ENCODE measurements at places on chromosomes 13 and 19.
A peak's percentile ranks its signal among the peaks of the same experiment; 100 is the strongest.

DNA sequence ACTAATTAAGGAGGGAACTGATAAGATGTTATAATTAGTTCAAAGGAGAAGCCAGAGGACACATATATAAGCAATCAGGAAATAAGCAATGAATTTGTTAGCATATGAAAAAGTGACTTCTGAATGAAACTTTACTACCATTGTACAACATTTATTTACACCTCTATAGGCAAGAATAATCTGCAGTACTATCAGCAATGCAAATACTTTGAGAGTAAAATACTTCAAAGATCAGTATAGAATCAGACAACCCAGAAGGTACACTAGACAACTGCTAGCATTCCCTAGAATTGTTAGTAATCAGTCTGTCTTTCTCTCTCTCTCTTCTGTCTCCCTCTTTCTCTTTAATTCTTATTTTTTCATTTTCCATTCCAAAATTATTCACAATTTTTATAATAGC, 196.8 kb upstream of the ATXN8OS start:
- DNase-seq: no peak

- DNase-seq: peak; percentile 79
Observed at GRCh38 chr19:55599842-55600661, at the start of gene ZNF524. Gene ZNF524 (plus strand): TSS chr19:55600288. CDS start chr19:55602113, 1,825 bp downstream.

DNA sequence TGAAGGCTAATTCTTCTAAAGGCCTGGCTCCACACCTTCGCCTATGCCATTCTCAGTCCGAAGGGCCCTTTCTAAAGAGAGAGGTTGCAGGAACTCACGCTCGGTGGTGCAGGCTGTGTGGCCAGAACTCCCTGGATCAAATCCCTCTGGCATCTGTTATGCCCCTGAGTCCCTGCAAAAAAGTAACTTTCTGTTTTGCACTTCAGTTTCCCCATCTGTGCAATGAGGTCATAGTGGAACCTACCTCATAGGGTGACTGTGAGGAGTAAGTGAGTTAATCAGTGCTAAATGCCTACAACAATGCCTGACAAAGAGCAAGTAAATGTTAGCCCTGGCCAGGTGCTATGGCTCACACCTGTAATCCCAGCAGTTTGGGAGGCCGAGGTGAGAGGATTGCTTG, 7.3 kb downstream of the IGSF23 start:
- peak; percentile 75 for DNase-seq

DNA sequence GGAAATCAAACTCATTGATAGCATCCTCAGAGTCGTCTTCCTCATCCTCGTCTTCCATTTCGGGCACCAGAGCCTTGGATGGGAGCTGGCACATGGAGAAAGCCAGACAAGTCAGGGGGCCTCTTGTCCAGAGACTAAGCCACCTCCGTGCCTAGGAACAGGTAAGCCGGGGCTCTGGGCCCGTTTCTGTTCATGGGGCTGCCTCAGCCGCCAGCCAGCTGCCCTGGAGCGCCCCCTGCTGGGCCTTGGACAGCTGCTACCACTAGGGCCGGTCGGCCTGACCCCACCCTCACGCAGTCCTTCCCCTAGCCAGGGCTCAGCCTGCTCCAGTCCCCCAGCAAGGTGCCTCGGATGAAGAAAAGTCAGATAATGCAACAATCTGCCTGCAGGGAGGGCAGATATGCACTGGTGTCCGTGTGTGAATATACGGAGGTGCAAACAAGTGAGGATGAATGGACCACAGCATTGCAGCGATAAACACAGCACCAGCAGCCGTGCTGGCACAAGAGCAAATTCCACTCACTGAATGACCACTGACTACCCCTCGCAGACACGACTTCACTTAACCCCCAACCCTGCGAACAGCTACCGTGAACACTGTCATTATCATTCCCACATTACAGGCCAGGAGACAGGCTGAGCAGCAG, 11.9 kb upstream of the PRKD2 start:
- no peak for DNase-seq

GRCh38 chr13:20701461-20701860, 2.0 kb upstream of the IL17D start:
- no peak for DNase-seq

- DNase-seq: no peak
Observed at GRCh38 chr13:106916329-106916976, 348.5 kb upstream of the ARGLU1 start.

- DNase-seq: no peak
Observed at GRCh38 chr13:76160961-76161925, 525.1 kb downstream of the LMO7 start.

GRCh38 chr19:13507053-13507611, 853 bp upstream of the CACNA1A start:
- DNase-seq: no peak

DNA sequence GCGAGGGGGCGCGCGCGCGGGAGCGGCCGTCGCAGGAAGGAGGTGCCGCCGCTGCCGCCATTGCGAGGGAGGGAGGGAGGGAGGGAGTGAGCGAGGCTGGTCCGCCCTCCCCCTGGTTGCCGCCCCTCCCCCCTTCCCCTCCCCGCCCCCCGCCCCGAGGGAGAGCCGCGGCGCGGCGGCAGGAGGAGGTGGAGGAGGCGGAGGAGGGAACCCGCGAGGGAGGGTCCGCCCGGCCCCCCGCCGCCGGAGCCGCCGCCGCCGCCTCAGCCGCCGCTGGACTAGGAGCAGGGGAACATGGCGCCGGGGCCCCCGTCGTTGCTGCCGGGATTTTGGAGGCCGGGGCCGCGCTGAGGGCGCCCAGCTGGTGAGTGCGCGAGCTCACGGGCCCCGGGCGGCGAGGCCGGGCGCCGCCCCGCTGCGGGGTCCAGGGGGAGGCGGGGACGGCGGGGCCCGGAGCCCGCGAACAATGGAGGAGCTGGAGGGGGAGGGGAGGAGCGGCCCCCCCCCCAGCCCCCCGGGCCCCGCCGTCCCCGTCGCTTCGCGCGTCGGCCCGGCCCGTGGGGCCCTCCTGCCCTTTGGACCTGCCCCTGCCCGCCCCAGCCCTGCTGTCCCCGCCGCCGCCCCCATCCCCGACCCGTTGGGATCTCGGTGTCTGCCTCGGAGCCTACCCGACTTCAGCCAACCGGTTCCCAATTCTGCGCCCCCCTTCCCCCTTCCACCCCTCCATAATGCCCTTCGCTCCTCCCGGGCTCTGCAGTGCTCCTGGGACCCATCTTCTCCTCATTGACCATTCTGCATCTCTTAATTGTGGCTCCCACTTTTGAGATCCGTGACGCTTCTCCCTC, at the start of gene ARHGAP35:
Gene ARHGAP35, plus strand, starts transcription at position 152 of the 845 bp plus-strand sequence. CDS start 57,679 bp downstream, outside the sequence.
- DNase-seq: no peak

DNA sequence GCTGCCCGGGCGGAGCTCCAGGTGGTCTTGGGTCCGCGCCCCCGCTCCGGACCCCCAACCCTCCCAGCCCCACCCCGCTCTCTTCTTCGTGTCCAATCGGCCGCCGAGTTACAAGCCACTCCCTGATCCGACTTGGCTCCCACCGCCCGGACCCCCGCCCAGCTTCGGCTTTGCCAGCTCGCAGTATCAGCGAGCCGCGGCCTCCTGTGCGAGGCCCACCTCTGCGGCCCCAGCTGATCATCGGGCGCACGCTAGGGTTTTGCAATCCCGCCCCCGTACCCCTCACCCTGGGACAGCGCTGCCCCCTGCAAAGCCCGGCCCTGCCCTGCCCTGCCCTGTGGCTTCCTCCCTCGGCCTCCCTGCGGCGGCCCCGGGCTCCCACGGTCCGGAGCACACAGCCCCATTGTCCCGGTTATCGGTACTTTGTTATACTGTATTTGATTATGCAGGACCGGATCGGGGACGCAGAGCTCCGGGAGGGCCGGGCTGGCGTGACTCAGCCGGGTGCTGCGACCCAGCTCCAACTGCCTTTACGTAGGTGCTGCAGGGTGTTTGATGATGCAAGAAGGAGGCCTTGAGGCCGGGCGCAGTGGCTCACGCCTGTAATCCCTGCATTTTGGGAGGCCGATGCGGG, 598 bp upstream of the LPAR2 start:
- peak; percentile 80 for DNase-seq

- peak; percentile 98 for DNase-seq
Observed at GRCh38 chr13:41694545-41695301, 237.4 kb downstream of the RGCC start.

DNA sequence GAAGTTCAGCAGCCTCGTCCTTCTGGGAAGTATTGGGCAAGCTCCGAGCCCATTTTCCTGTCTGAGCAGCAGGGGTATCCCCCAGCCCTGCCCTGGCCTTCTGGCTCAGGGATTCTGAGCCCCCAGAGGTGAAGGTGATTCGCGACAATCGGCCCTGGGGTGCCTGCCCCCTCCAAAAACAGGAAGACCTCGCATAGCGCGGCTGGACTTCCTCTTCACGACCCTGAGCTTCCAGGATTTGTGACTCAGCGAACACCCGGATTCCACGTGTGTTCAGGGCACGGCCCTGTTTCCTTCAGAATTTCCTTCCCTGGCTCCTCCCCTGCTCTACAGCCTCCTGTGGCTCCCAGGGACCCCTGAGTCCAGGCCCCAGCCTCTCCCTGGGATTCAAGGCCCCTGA, at the start of gene SEMA6B:
Gene SEMA6B, minus strand, starts transcription at position 116 of the 400 bp plus-strand sequence. CDS start 1,227 bp downstream, outside the sequence.
- DNase-seq: no peak

DNA sequence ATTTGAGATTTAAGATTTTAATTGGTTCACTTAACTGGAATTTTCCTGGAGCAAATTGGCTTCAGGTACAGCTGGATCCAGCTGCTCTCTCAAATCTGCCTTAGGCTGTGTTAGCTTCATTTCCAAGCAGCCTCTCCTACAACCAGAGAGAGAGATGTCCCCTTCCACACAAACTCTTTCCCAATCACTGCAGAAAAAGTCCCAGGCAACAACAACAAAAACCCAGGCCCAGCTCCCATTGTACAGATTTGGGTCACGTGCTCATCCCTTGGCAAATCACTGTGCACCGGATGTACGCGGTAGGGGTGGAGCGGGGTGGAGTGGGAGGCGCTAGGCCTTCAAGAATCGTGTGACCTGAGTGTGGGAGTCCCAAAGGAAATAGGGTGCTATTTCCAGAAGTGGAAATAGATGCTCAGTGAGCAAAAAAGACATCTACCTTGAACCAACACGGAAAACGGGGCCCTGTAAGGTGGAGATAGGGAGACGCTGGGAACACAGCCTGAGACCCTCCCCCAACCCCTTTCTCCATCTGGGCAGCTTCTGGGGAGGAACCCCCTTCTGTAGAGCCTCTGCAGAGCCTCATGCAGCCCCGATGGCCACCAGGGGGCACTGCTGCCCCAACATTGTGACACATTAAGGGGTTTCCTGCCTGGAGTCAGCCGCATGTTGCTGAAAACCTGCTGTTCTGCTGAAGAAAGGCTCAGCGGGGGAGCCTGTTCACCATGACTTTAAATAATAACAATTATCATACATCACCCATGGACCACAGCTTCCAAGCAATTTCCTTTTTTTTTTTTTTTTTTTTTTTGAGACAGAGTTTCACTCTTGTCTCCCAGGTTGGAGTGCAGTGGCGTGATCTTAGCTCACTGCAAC, 25.4 kb downstream of the HPN start:
- DNase-seq: peak; percentile 50

- DNase-seq: no peak
Observed at GRCh38 chr19:10780368-10780767, 55.6 kb downstream of the TMED1 start.

DNA sequence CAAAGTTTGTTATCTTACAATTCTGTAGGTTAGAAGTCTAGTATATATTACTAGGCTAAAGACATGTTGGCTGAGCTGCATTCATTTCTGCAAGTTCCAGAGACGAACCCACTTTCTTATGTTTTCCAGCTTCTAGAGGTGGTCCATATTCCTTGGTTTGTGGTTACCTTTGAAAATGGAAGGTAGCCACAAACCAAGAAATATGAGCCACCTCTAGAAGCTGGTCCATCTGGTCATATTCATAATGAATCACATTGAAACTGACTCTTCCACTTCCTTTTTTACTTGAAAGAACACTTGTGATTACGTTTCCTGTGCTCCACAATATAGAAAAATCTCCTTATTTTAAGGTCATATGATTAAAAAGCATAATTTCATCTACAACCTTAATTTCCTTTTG, 943.0 kb upstream of the PCDH9 start:
- DNase-seq: no peak

GRCh38 chr13:64962404-64962803, 2267.7 kb downstream of the PCDH9 start:
- no peak for DNase-seq

- DNase-seq: no peak
Observed at GRCh38 chr19:53019684-53020083, 6.0 kb downstream of the ERVV-1 start.
